ENCODE measurements at places on chromosomes 7 and 10. TPM values are rescaled to one million over a fixed set of nuclear protein-coding genes. Genes with fewer than 3 reads are reported as not detected.

Gene STOX1
- polyA plus RNA-seq = 2.5 TPM

Gene CLRN3
- not detected for polyA plus RNA-seq

Gene FGL2
- 0.04 TPM for polyA plus RNA-seq

Gene GDF2
- not detected for polyA plus RNA-seq

Gene IMMP2L
- polyA plus RNA-seq = 7.8 TPM

Gene TLX1
- polyA plus RNA-seq = 0.20 TPM

Gene GAD2
- not detected for polyA plus RNA-seq

Gene HTR5A
- polyA plus RNA-seq = not detected

Gene PDE1C
- not detected for polyA plus RNA-seq

Gene IL6
- not detected for polyA plus RNA-seq

Gene SRRM3
- 0.54 TPM for polyA plus RNA-seq

Gene FBXL13
- polyA plus RNA-seq = 0.24 TPM

Gene LSM5
- 30.3 TPM for polyA plus RNA-seq

Gene CHAT
- not detected for polyA plus RNA-seq

Gene PTF1A
- not detected for polyA plus RNA-seq

Gene CRPPA
- polyA plus RNA-seq = 0.16 TPM

Gene MKI67
- polyA plus RNA-seq = 6.7 TPM

Gene R3HCC1L
- polyA plus RNA-seq = 6.5 TPM

Gene SLC16A12
- 0.07 TPM for polyA plus RNA-seq

Gene FFAR4
- polyA plus RNA-seq = 0.09 TPM

Gene AKR1B15
- polyA plus RNA-seq = not detected

Gene SKIDA1
- polyA plus RNA-seq = 0.73 TPM

Gene OPN4
- polyA plus RNA-seq = not detected

Gene ICA1
- not detected for polyA plus RNA-seq

Gene PNLIPRP3
- not detected for polyA plus RNA-seq

Gene PSD
- polyA plus RNA-seq = 0.59 TPM

Gene DRGX
- not detected for polyA plus RNA-seq

Gene LIPJ
- not detected for polyA plus RNA-seq

Gene LIPN
- polyA plus RNA-seq = not detected

Gene KNDC1
- polyA plus RNA-seq = 0.69 TPM

Gene ST8SIA6
- not detected for polyA plus RNA-seq

Gene ASZ1
- polyA plus RNA-seq = not detected

Gene INA
- polyA plus RNA-seq = 0.13 TPM

Gene PAX4
- polyA plus RNA-seq = not detected

Gene CALML3
- not detected for polyA plus RNA-seq

Gene VGF
- 0.21 TPM for polyA plus RNA-seq

Gene PRPS1L1
- polyA plus RNA-seq = not detected

Gene VWC2
- polyA plus RNA-seq = not detected

Gene METTL27
- polyA plus RNA-seq = 3.6 TPM

Gene SLC26A4
- polyA plus RNA-seq = 0.10 TPM
